ENCODE measurements at places on chromosomes 13 and 19.

- DNase-seq = no peak
Measured at GRCh38 chr13:38759390-38759789, 72.5 kb downstream of the FREM2 start.

DNA sequence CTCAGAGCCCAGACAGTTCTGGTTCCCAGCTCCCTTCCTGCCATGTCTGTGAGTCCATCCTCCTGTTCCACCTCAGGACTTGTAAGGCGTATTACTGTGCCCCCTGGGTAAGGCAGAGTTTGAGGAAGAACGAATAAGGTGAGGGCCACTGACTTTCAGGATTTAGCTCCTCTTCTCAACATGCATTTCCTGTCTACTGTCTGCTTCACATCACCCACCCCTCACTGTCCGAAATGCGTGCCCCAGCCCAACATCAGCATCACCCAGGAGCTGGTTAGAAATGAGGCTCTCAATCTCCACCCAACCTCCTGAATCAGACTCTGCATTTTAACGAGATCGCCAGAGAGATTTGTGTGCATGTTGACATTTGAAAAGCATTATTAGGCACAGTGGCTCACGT, 44.4 kb downstream of the IRS2 start:
- no peak for DNase-seq

GRCh38 chr13:113947311-113948033, 26.4 kb downstream of the C13orf46 start:
- DNase-seq = no peak

DNA sequence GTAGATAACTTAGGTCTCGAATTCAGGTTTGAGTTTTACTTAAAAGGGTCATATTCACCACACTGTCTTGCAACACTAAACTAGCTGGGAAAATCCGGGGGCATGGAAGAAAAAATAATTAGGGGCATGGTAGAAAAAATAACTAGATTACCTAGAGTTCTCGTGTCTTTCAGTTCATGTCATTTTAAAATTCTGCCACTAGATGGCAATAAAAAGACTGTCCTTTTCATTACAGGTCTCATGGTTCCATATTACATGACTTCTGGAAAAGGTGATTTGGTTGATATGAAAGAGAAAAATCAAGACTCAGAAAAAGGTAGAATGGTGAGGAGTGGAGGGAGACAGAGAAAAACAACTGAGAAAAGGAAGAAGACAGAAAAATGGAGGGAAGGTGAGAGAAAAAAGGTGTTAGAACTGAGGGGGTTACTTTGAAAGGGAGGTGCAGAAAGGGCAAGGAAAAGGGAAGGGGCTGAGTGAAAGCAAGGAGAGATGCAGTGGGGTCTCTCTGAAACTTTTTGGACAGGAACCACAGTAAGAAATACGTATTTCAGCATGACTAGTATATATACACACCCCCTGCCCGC, 299.0 kb downstream of the KLF12 start:
- DNase-seq = peak; percentile 7

DNA sequence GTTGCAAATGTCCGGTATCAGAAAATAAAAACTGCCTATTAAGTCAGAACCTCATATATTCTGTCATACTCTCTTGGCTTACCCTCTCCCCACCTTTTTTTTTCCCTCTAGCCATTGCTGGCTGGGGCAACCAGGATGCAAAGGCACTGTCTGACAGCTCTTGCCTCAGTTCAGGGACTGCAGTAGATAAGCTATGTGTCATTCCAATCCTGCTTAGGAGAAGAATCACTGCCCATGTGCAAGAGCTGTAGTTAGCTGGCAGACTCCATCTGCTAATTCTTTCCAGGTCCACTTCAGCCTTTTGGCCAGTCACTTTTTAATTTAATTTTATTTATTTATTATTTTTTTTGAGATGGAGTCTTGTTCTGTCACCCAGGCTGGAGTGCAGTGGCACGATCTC, 895.6 kb upstream of the SLC10A2 start:
- no peak for DNase-seq

DNA sequence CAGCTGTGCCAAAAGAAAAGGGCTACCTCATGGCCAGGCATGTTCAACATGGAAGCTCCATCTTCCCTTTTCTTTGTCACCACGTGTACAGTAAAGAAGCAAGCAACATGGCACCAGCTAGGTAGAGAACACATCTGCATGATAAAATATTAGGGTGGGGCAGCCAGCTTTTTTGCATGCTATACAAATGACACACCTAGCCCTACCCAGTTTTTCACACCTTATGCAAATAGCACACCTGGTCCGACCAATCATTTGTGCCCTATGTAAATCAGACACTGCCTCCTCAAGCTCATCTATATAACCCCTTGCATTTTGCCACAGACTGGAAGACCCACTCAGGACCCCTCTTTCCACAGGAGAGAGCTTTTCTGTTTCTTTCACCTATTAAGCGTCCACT, 85.5 kb downstream of the STOML3 start:
- DNase-seq = no peak

GRCh38 chr13:89393758-89394304, 1722.7 kb downstream of the SLITRK5 start:
- peak; percentile 67 for DNase-seq

DNA sequence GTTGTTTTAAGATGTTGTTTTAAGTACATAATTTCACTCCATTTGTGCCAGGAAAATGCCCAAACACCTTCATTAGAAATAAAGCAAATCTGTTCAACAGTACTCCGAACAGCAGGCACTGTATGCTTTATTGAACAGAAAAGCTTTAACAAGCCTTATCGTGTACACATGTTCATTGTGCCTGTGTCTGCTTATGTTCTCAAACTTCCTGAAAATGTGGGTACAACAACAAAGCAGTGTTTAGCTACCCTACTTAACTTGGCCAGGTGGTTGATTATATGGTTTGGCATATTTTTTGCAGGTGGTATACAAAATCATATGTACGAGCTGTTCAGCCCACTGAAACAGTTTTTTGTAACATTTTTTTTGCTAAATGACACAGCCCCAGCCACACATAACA, 718.0 kb downstream of the DACH1 start:
- DNase-seq = peak; percentile 41

DNA sequence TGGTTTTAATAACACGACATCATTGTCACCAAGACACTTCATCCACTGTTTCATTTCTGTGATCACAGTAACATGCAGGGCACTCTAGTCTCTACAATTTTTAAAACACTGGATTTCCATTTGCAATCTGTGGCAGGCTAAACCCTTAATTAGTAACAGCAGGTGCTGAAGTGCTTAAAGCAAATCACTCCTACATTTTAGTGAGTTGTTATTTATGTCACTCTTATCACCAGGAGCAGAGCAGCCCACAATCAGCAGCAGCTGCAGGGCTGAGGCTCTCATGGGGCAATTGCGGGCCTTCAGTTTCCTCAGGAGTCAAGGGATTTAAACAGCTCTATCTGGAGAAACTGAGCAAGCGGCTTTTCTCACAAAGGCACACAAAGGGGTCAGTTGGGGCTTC, 1.6 kb downstream of the SOHLH2 start:
- DNase-seq = no peak

GRCh38 chr13:93480553-93481106, 254.0 kb downstream of the GPC6 start:
- DNase-seq = no peak

DNA sequence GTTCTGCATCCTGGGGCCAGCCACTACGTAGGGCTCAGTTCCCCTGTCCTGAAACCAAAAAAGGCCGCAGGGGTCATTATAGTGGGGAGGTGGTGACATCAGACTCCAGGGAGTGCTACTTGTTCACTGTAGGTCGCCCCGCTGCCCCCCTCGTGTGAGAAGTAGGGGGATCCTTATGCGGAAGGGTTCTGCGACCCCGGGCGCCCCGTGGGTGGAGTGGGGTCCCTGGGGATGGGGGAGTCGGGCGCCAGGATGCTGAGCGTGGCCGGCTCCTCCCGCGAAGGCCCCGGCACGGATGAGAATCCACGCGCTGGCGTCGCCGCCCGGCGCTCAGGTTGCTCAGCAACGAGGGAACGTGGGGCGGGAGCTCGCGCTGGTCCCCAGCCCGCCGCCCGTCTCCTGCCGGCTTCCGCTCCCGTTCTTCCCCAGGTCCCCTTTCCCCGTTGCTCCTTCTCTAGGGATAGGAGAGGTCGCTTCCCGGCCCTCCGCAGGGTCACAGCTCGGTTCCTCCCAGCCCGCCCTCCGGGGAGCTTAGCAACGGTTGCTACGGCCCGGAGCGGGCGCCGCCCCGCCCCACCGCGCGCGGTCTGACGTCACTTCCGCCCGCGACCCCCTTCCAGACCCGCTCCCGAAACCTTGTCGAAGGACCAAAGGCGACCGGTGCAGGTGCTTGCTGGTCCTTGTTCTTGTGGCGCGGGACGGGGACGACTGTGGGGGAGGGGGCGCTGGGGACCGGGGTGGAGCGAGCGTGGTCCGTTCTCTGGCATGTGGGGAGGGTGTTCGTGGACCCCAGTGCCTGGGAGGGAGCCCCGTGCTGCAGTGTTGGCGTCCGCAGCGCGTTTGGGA, at the start of gene NAT14:
TSS of gene NAT14 (plus strand) at position 596 of the 846 bp plus-strand sequence. CDS start 521 bp downstream, outside the sequence.
- DNase-seq = peak; percentile 55

DNA sequence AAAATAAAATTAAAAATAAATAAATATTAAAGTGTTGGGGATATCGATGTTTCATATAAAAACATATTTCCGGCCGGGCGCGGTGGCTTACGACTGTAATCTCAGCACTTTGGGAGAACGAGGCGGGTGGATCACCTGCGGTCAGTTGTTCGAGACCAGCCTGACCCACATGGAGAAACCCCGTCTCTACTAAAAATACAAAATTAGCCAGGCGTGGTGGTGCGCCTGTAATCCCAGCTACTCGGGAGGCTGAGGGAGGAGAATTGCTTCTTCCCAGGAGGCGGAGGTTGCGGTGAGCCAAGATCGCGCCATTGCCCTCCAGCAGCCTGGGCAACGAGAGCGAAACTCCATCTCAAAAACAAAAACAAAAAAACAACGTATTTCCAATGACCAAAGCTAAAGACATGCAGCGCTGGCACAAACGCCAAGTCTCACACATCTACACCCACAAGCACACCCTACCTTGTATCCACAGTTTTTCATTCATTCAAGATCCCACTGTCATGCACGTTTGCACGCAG, 907 bp downstream of the ZNF569 start:
- no peak for DNase-seq

- DNase-seq = no peak
Measured at GRCh38 chr13:98626298-98626935, 49.5 kb upstream of the STK24 start.

DNA sequence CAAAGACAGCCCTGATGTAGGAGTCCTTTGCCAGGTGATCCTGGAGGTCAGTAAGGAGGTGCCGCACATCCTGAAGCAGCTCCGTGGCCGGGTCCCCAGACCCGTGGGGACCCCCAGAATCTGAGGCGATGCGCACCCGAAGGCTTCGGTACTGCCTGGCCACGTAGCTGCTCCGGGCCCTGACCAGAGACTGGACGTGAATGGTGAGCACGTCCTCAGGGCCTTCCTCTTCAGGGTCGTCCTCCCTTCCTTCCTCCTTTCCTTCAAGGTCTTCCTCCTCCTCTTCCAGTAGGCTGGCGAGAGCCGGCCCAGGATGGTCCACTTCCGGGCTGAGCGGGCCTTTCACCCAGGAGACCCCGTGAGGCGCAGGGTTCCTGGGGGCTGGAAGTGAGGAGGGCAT, 7.5 kb downstream of the RINL start:
- DNase-seq = no peak

DNA sequence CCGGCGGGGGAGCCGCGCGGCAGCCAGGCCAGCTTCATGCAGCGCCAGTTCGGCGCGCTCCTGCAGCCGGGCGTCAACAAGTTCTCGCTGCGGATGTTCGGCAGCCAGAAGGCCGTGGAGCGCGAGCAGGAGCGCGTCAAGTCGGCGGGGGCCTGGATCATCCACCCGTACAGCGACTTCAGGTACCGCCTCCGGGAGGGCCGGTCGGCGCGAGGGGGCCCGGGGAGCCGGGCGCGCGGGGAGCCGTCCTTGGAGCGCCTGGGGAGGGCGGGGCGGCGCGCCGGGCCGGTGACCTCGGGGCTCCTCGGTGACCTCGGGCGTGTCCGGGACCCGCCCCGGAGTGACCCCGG, 690 bp downstream of the HCN2 start:
- no peak for DNase-seq

- DNase-seq = no peak
Measured at GRCh38 chr13:74891610-74892009, 590.4 kb downstream of the TBC1D4 start.
